ENCODE measurements at places on chromosomes 2 and 18. TPM values are rescaled to one million over a fixed set of nuclear protein-coding genes. Genes with fewer than 3 reads are reported as not detected.

Gene GAREM1
- 19.3 TPM for total RNA-seq

Gene ACSL3
- 35.7 TPM for total RNA-seq

Gene TANC1
- 58.9 TPM for total RNA-seq

Gene ABCB11
- total RNA-seq, result 0.33 TPM

Gene ZNF804A
- total RNA-seq, result not detected

Gene CGREF1
- 4.5 TPM for total RNA-seq

Gene FBLN7
- total RNA-seq, result 0.86 TPM

Gene UNC80
- 0.20 TPM for total RNA-seq

Gene ONECUT2
- 0.04 TPM for total RNA-seq

Gene TCF23
- total RNA-seq, result not detected

Gene LYG2
- total RNA-seq, result not detected

Gene ANTXR1
- 27.3 TPM for total RNA-seq

Gene UGT1A10
- total RNA-seq, result not detected

Gene HOXD12
- total RNA-seq, result not detected

Gene KCTD1
- 44.4 TPM for total RNA-seq

Gene PPP1R1C
- total RNA-seq, result 5.4 TPM

Gene TBR1
- total RNA-seq, result not detected

All from right atrium auricular region (tissue), 2 donors.